ENCODE measurements at places on chromosomes 4 and X.

- no peak for DNase-seq
Measured at GRCh38 chr4:120830204-120830603, 92.3 kb downstream of the PRDM5 start.

- DNase-seq = no peak
Measured at GRCh38 chrX:5549512-5549911, 679.2 kb downstream of the NLGN4X start.

GRCh38 chr4:140996766-140997165, 136.5 kb downstream of the RNF150 start:
- no peak for DNase-seq

DNA sequence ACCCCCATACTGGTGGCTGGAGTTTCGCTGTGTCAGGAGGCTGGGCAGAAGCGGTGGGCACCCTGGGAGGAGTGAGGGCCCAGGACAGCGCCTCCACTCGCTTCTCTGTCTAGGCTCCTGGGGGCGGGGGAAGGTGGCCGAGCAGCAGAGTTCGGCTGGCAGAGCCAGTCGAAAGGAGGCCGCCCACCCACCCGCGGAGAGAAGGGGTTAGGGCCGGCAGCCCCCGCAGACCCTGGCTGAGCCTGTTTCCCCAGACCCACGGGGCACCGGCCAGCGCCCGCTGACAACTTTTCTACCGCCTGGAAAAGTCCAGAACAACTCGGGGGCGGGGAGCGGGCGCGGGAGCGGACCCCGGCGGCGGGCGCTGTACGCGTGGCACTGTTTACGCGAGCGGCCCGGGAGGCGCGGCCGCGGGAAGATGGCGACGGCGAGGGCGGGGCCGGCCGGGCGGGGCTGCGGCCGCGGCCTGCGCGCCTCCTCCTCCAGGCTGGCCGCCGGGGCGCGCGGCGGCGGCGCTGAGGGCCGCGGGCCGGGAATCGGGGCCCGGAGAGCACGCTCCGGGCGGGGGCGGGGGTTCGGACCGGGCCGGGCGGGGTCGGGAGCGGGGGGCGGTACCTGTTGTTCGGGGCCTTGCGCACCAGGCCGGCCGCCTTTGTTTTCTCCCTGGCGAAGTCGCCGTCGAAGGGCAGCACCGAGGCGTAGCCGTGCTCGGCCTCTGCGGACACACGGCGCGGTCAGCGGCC, 628 bp downstream of the MXD4 start:
- DNase-seq = no peak

DNA sequence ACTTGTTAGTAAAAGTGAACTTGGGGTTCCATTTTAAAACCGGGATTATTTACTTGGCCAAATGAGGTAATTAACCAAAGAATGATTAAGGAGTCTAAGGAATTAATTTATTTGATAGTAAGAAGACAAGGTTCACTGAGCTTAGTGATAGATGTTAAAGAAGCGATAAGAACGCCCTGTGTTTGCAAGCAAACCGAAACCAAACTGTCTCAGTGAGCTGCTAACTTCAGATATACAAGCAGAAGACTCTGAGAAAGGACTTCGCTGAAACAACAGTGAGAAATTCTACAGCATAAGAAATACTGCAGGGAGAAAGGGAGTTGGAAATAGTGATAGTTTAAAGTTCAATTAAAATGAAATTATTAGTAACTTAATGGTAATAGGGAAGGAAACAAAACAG, 37.6 kb upstream of the SHISA3 start:
- DNase-seq = no peak

Measured in thoracic aorta (tissue), 2 donors.